ENCODE measurements at places on chromosomes 11 and 22.

DNA sequence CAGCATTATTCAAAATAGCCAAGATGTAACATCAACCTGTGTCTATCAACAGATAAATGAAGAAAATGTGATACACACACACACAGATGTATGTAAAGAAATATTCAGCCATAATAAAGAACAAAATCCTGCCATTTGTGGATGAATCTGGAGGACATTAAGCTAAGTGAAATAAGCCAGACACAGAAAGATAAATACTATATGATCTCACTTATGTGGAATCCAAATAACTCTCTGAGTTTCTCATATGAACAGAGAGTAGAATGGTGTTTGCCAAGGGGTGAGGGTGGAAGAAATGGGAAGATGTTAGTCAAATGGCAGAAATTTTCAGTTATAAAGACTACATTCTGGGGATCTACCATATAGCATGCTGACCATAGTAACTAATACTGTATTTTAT, 224.2 kb downstream of the GUCY1A2 start:
- DNase-seq, result no peak

DNA sequence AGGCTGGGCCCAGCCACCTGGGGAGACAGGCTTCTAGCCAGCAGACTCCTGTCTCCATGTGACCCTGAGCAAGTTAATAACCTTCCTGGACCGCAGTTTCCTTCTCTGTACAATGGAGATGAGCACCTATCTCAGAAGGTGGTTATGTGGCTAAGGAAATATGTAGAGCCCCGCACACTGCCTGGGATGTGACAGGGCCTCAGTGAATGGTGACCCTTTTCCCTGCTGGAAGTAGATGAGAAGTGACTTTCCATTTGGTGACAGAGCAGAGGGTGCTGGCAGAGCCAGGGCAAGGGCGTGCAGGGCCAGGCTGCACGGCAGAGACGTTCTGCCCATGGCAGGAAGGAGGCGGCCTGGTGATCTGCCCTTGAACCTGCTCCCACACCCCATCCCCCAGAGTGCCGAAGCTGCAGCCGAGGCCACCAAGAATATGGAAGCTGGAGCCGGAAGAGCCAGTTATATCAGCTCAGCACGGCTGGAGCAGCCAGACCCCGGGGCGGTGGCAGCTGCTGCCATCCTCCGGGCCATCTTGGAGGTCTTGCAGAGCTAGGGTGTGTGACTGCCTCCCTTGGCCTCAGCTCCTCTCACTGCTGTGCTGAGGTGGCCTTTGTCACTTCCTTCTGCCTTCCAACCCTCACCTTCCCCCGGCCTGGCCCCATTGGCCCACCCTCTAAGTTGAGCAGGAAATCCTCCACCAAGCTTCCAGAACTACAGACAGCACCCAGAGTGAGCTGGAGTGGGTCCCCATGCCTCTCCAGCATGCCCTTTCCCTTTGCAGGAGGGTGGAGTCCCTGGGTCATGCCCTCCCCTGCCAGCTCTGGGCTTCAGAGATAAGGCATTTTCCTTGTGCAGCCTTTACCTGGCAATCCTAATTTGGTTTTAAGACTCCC, 13.2 kb downstream of the TKFC start:
- DNase-seq, result no peak

- no peak for DNase-seq
Observed at GRCh38 chr11:108170184-108170583, 48.8 kb downstream of the ACAT1 start.

GRCh38 chr11:116387641-116388040, 385.1 kb downstream of the BUD13 start:
- DNase-seq, result no peak

Measured in SK-N-DZ (cell line).